ENCODE measurements at places on chromosomes 1 and 21.

GRCh38 chr1:66705110-66705509 is 47.1 kb upstream of the DYNLT5 start:
- no peak for DNase-seq

GRCh38 chr1:12059722-12060464 is 3.2 kb upstream of the TNFRSF8 start:
- peak; percentile 62 for DNase-seq

GRCh38 chr1:18918417-18918816 is 16.1 kb upstream of the ALDH4A1 start:
- DNase-seq: no peak

DNA sequence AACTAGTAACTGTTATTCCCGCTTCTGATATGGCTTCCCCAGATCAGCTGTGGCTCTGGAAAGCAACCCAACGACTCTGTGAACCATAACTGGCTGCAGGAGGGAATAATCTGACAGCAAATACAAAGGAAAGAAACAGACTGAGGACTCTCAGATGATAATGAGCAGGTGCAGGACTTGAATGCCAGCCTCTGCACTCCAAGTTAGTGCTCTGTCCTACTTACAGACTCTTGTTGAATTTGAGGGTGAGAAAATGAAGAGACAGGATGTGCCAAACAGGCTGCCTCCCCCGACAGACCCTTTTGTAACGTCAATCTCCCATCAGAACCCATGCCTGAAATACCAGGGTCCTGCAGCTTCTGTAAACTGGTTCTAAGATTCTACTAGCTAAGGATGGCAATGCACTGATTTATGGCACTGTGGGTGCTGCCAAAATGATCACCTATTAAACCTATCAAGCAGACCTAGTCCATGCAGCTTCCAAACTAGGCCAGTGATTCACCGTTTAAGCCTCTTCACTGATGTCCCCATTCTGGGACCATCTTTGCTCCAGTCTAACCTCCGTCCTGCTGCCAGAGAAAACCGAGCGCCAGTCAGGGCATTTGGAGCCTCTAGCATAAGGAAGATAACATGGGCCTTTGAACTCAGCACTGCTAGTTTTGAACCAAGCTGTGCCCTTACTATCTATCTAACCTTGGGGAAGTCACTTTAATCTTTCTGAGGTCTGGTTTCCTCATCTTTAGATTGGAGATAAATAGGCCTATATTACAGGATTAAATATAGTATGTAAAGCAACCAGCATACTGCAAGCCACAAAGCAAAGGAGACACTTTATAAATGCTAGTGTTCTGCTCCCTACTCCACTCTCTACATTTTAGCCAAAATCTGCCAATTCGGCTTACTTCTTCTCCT is 4.8 kb downstream of the MKNK1 start:
- DNase-seq: no peak

- DNase-seq: no peak
These were observed 117.2 kb downstream of the PLPPR5 start for GRCh38 chr1:98887507-98887906.

- no peak for DNase-seq
These were observed 1478.8 kb downstream of the NCAM2 start for GRCh38 chr21:22476726-22477646.

DNA sequence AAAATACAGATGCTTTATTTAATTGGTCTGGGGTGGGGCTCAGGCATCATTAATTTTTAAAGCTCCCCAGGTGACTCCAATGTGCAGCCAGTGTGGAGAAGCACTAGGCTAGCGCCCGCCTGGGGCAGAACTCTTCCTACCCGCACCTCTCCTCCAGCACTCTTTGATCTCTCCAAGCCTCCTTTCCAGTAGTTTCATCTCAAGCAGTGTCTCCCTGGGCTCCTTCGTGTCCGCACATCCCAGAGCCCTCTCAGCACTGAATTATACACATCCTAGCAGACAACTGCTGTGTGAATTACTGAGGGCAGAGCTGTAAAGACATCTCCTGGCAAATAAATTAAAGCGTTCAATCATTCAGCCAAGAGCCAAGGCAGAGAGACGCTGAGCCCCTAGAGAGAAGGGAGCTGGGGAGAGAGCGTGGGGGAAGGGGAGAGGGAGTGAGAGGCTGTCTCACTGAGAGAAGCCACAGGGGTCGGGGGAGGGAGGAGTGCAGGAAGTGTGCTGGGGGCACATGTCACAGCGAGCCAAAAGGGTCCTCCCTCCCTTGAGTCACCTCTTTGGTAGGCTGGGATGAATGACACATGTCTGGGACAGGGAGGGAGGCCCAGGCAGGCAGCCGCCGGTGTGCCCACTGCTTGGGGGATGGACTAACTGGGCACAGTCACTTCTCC is 21.0 kb upstream of the PARP1 start:
- DNase-seq: no peak

GRCh38 chr21:44518686-44519085 is 21.3 kb downstream of the KRTAP10-1 start:
- DNase-seq: peak; percentile 4

DNA sequence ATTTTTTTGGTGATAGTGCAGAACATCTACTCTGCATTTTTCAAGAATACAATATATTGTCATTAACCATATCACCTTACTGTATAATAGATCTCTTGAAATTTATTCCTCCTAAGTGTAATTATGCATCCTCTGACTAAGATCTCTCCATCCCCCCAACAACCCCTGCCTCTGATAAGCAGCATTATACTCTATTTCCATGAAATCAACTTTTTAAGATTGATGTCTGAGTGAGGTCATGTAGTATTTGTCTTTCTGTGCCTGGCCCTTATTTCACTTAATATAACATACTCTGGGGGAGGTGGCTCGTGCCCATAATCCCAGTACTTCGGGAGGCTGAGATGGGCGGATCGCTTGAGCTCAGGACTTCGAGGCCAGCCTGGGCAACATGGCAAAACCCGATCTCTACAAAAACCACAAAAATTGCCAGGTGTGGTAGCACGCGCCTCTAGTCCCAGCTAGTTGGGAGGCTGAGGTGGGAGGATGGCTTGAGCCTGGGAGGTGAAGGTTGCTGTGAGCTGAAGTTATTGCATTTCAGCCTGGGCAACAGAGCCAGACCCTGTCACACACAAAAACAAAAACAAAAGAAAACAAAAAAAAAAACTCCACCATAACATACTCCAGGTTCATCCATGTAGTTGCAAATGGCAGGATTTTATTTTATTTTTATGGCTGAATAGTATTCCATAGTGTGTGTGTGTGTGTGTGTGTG is 5.7 kb downstream of the ACOT11 start:
- DNase-seq: no peak

DNA sequence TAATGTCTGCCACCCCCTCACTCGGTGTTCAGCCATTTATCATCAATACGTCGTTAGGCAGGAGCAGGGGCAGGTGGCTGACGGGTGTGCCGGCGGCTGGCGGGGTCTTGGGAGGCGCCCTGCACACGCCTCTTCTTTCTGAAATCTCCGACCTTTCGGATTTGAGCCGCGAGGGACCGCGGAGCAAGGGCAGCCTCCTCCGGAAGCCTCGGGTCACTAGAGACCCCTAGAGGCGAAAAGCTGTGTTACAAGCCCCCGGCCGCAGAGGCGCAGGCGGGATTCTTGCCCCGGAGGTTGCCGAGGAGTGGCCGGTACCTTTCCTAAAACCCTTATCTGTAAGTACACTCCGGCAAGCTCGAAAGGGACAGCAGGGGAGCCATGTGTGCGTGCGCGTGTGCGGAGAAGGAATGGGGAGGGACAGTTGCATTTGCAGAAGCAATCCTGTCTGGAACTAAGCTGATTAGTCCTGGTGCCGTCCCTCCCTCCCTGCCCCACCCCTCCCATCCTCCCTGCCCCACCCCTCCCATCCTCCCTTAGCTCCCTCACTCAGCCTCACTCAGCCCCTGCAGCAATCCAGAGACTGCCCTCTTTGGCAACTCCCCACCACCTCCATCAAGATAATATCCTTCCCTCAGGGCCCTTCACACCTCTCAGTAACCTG is 11.0 kb downstream of the BRINP2 start:
- peak; percentile 89 for DNase-seq

DNA sequence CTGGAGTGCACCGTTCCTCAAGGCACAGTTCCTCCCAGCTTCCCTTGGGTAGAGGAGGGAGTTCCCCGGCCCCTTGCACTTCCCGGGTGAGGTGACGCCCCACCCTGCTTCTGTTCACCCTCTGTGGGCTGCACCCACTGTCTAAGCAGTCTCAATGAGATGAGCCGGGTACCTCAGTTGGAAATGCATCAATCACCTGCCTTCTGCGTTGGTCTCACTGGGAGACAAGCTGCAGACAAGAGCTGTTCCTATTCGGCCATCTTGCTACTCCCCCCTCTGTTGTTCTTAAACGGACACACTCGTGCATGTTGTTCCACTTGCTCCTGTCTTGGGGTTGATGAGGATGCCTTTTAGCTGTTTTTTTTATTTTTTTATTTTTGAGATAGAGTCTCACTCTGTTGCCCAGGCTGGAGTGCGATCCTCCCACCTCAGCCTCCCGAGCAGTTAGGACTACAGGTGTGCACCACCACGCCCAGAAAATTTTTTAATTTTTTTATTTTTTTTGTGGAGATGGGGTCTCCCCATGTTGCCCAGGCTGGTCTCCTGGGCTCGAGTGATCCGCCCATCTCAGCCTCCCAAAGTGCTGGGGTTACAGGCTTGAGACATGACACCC is 3.0 kb upstream of the MORC3 start:
- no peak for DNase-seq

GRCh38 chr21:44534688-44535087 is 5.3 kb downstream of the KRTAP10-1 start:
- DNase-seq: no peak

GRCh38 chr1:161176468-161177111 is 717 bp downstream of the B4GALT3 start:
- DNase-seq: no peak

DNA sequence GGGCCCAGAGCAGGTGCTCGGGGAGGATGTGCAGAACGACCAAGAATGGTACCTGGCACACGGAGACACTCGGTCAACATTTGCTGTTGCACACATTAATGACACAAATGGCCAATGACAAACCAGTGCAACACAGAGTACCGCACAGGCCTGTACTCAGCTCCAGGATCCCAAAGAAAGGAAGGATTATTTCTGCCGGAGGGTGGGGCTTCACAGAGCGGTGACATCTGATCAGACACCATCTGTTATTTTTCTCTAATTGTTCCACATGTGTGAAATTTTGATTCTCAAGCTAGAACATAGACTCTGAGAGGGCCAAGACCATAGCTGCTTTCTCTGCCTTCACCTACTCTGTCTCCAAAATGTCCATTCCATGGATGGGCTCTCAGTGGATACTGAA is 100.4 kb downstream of the MRPL37 start:
- no peak for DNase-seq

GRCh38 chr1:116988908-116989307 is 12.7 kb upstream of the CD101 start:
- DNase-seq: no peak

DNA sequence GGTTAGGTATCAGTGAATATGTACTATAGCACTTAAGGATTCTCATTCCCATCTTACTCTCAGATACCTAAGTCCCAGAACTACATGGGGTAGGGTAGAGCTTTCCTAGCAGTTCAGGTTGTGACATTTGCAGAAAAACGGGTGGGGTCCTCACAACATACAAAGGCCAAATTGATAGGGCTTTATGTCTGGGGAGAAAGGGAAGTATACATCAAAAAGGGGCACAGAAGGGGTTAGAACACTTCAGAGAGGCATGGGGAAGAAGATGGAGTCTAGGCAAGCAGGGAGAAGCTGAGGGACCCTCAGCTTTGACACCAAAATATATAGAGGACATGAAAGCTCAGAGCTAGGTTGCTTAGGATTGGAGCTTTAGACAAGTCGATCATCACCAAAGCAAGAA is 3.6 kb downstream of the UROD start:
- DNase-seq: no peak

GRCh38 chr1:227453631-227454355 is 109.6 kb upstream of the ZNF678 start:
- DNase-seq: no peak

DNA sequence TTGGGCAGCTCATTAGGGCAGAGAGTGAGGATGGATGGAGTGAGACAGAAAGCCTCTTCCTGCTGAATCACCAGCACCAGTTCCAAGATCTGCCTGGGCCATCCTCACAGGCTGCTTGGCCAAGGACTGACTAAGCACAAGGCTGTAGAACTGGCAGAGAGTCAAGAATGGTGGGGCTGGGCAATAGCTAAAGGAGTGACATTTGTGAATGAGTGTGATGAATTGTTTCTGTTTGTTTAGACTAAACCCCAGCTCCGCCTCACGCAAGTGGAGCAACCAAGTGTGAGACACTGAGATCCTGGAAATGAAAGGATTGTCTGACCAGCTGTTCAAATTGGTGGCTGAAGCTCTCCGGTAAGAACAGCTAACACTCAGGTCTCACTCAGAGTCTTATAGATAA is 38.6 kb downstream of the BRINP2 start:
- no peak for DNase-seq

DNA sequence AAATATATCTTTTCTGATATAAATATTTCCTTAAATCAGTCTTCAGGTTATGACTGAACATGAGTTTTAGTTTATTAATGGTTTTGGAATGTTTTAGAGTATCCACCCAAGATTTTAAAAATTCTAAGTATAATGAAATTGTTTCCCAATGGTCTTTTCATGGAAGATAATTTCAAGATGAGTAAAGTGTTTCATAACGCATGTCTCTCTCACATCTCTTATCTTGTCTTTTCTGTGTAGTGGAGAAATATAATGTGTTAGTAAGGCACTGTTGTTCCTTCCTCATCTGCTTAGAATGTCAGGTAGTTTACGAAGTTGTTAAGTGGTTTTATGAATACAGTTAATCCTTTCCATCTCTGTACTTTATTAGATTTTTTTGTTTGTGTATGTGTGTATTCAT is 49.6 kb downstream of the PLA2G4A start:
- DNase-seq: no peak

DNA sequence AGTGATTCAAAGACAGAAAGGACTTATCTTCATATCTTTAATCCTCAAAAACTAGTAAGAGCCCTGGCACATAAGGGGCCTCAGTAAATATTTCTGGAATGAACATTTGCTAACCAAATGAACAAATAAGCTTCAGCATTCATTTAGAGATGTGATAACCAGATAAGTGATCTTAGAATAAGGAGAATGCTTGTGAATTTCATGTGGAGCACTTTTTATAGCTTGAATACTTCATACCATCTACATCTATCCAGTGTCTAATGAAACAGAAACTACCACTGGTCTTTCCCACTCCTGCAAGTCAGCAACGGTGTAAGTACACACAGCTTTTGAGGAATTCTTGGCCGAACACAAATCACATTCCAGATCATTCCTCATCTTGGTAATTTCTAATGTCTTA is 38.5 kb downstream of the EDEM3 start:
- DNase-seq: no peak

DNA sequence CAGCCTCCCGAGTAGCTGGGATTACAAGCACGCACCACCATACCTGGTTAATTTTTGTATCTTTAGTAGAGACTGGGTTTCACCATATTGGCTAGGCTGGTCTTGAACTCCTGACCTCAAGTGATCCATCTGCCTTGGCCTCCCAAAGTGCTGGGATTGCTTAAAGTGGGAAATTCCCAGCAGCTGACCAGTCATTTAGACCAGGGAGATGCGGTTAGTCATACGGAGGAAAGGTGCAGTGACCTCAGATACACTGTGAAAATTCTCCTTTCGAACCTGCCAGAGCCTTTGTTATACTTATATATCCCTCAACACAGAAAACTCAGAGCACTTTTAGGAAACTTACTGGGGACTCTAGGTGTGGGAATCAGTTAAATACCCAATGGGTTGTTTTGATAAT is 39.6 kb downstream of the MAP10 start:
- no peak for DNase-seq

- DNase-seq: no peak
These were observed 4.1 kb downstream of the PRDM15 start for GRCh38 chr21:41875086-41875485.

All from glutamatergic neuron (in vitro differentiated cells).